Activated B cell treated with CpG ODN at 0.5 μM for 24 hours (primary cell): ENCODE measurements at places on chromosomes 12 and 14.

GRCh38 chr14:77051116-77051515 is 22.6 kb upstream of the IRF2BPL start:
- no peak for DNase-seq

GRCh38 chr14:54343272-54344121 is 53.3 kb upstream of the CDKN3 start:
- DNase-seq = no peak

DNA sequence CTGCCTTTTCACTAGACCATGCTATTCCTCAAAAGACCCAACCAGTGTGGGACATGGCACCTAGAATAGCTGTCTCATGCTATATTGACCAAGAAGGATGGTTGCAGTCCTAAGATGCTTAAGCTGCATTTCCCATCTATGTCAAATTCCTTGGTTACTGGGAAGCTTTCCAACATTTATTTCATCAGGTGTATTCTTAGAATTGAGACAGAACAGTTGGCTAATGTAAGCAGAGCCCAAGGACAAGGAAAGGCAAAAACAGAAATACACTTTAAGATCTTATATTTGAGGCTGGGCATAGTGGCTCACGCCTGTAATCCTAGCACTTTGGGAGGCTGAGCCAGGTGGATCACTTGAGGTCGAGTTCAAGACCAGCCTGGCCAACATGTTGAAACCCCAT is 24.7 kb downstream of the ARG2 start:
- DNase-seq = no peak

DNA sequence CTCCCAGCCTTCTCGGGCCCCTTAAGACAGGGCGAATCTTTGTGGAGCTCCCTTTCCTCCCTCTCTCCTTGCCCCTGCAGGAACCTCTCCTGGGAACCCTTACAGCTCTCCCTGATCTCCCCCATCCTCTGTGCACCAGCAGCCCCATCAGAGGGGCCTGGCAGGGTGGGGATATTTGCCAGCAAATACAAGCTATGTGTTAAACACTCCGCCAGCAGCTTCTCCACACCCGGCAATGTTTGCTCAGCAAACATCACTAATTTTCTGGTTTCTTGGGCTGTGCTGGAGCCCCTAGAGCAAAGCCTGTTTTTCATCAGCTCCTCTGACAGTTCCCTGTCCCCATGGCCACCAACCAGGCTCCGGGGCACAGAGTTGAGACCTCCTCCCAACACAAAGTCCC is 147.5 kb upstream of the LHX5 start:
- no peak for DNase-seq

DNA sequence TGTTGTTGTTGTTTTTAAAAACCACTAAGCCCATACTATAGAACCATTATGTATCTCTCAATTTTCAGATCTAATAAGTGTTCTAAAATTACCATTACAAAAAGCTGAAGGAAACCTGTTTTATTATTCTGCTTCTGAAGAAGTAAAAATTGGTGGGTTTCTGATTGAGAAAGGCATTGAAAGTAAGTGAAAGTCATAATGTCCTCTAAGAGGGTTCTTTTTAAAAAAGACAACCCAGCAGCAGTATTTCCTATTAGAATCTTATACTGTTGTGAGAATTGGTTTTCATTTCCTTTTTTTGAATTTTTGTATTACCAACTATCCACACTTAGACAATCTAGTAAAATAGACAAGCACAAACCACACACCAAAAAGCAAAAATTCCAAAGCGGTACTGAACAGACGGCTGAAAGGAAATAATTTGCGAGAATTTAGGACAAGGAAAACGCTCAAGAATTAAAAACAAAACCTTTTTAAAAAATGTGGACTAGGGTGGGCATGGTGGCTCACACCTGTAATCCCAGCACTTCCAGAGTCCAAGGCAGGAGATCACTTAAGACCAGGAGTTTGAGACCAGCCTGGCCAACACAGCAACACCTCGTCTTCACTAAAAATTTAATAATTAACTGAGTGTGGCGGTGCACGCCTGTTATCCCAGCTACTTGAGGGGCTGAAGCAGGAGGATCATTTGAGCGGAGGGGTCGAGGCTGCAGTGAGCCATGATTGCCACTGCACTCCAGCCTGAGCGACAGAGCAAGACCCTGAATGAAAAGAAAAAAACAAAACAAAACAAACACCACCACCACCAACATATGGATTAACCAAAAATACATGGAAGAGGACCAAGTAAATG is 66.7 kb upstream of the AP4S1 start:
- DNase-seq = no peak

DNA sequence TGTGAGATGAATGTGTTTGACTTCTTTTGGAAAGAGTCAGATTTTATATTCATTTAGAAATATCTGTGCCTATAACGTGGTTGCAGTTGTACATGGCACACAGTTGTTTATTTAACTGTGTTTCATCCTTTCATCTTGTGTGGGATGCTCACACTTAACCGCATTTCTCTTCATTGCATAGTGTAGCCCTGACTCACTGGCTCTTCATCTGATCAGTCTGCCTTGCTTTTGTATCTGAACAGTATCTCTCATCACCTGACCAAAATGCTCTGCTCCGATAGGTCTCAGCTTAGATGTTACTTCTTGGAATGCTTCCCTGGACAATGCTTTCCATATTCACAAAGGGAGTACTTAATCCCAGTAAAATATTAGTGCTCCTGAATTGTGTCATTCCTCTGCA is 83.4 kb downstream of the PDE3A start:
- DNase-seq = no peak

DNA sequence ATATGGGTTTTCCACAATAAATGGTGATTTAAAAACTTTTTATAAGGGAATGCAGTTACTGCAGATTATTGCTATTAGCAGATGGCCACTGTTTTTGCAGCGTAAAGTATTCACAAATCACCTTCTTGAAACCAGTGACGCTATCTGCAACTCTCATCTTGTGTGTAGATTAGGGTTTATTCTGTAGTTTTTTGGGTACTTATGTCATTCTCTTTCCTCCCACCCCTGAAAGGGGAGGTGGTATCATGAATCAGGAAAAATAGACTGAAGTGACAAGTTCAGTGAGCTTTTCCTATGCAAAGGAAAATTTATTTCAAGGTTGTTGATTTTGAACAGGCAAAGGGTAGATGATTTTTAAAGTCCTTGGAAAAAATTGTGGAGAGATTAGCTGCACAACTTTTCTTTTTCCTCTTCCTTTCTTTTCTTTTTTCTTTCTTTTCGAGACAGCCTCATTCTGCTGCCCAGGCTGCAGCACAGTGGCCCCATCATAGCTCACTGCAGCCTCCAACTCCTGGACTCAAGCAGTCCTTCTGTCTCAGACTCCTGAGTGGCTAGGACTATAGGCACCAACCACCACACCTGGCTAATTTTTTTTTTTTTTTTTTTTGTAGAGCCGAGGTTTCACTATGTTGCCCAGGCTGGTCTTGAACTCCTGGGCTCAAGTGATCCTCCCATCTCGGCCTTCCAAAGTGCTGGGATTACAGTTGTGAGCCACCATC is 1.6 kb downstream of the FRS2 start:
- no peak for DNase-seq

DNA sequence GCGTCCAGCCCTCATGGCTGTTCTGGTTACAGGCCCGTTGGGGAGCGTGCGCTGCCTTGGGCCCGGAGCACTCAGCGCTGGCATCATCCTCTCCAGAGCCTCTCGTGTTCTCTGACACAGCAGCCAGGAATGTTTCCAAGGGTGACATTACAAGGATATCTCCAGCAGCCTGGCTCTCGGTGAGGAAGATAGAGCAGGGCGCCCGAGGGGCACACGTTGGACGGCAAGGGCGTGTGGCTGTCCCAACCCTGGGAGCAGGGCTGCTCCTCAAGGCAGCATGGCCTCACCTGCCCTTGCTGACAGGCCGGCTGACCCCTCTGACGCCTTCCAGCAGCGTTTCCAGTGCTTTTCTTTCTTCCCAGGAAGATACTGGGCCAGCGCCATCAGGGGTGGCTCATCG is 14.4 kb downstream of the LRCOL1 start:
- DNase-seq = no peak

- no peak for DNase-seq
These were observed 32.1 kb upstream of the C12orf76 start for GRCh38 chr12:110080410-110080809.

DNA sequence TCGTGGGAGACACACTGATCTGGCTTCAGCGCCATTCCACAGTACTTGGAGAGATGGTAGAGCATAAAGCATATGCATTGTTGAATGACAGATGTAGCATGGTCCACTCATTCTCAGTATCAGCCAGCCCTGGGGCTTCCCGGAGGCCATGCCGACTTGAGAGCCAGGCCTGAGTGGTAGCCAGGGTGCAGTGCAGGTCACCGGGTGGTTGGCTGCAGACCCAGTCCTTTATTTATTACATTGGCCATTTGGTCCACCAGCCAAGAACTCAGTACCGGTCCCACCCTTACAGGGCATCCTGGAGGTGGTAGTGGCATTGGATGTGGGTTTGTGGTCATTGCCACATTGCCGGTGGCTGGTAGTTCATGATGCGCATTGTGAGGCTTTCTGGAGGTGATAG is 121.6 kb upstream of the RTL1 start:
- no peak for DNase-seq

DNA sequence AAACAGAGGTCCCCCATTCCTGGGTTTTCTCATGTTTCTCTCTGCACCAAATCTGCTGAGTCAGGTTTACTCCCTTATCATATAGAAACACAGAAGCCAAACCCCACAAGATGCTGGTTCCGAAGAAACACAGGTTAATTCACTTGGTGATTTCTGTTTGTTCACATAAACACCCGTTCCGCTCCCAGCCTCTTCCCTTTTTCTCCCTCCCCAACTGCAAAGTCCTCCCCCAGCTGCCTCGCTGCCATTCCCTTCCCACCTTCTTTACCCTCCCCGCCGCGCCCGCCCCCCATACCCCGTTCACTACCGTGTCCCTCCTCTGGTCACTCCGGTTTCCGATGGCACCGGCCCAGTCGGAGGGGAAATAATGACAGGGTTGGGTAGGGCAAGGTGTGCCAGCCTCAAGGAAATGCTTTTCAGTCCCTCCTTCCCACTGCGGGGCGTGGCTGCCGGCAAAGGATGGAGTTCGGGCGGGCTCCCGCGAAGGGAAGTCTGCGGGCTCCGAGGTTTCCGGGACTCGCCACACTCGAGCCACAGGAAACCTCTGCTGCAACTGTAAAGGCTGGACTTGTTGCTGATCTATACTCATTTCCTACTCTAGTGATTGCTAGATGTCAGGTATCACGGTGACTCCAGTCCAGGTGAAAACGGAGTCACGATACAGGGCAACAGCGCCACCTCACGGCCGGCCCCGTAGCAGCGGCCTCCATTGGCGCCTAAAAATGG is at the start of gene STYK1:
STYK1 (minus strand) TSS at position 394 of the 726 bp plus-strand sequence. CDS start 39,434 bp downstream, outside the sequence.
- peak; percentile 22 for DNase-seq

DNA sequence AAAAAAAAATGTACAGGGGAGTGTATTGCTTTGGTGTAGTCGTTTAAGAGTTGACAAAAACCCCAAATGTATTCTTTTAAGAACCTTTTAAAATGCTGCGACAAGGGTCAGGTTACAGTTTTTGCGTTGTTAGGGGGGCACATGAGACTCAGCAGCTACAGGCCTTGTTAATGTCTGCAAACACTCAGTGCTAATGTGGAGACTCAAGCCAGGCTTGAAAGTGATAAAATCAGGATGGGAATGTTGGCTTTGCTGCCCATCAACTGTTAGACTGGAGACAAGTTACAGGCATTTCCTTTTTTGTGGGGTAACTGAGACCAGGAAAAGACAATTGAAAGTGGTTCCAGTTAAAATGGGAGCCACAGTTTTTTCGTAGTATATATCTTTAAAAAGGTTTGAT is 84.8 kb downstream of the PRKCH start:
- no peak for DNase-seq

DNA sequence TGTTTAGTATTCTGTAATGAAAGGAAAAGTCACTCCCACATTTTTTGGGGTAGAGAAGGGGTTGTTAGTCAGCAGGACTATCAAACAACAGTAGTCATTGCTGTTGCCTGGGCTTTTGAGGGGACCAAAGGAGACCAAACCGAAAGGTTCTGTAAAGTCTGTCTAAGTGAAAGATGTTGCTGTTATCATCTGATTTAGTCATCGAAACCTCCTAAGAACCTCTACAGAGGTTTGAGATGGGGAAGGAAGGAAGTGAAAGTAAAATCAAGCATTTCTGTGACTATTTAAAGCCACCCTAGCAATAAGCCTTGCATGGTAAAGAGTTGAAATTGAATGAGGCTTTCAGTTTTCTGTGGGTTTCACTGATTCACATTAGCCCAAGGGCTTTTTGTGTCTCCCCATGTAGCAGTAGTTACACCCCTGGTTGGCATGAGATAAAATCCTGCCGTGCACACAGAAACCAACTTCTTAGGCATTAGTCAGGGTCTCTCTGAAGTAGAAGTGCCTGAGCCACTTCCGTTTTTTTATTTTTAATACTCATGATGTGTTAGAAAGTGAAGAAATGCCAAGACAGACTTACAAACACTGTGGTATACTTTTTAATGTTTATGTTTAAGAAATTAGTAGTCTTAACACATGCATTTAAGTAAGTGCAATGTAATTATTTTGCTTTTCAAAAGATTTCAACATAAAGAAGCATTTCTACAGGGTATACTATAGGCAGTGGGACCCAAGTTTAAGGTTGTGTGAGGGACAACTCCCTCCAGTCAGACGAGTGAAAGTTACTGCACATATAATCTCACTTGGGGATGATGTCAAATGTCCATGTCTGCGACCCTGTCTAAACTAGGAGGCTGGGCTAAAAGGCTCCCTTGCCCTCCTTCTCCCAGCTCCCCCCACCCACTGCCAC is 50.4 kb downstream of the DYRK2 start:
- no peak for DNase-seq

DNA sequence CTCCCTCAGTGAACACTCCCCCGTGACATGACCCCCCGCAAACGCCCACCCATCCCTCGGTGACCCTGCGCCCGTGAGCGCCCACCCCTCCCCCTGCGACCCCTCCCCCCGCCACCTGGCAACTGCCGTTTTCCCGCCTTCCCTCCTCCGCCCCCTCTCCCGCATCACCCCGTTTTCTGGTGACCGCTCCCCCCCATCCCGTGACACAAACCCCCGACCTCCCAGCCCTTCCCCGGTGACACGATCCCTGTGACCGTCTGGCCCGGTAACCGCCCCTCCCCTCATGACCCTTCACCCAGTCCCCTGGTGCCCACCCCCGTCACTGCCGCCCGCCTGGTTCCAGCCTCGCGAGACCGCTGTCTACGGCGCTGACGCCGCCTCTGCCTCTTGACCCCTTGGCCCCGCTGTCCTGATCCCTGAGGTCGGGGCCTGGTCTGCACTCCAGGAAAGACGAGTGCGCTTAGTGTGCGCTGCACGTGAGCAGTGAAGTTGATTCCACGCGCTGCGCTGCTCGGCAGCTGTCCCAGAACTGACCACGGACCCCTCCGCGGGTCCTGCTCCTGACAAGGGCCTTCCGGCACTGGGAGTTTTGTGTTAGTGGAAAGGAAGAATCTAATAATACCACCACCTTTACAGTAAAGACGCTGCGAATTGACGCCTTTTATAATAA is 59.4 kb downstream of the DDX51 start:
- peak; percentile 38 for DNase-seq
